ENCODE measurements at places on chromosomes 12 and 14.

GRCh38 chr12:71636704-71637115 lies 26.9 kb downstream of the ZFC3H1 start:
- peak; percentile 60 for DNase-seq

DNA sequence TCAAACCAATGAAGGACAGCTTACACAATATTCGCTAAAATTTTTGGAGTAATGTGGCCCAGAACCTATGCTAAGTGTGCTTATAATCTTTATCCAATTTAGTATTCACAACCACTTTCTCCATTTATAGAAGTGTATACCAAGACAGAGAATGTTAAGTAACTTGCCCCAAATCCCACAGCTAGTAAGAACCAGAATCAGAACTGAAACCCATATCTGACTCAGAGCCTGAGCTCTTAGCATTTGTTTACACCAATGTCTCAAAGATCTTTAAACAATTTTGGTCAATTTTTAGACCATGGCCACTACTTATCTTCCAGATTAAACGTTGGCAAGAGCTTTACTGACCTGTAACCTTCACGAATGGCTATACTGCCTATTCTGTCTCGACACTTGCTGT lies 53.0 kb downstream of the PAPLN start:
- DNase-seq = peak; percentile 85

DNA sequence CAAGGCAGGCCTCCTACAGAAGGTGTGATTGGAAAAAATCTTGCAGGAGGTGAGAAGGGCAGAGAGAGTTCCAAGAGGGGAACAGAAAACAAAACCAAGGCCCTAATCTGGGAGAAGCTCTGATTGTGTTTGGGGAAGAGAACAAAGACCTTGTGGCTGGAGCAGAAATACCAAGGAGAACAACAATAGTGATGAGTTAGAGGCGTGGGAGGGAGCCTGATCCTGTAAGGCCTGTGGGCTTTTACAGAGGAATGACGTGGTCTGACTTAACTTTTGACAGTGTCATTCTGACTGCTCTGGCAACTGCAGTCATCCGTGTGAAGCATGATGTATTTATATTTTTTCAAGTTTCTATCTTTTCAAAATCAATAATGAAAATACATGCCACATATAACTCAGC lies 200.6 kb downstream of the ANO4 start:
- DNase-seq = no peak

DNA sequence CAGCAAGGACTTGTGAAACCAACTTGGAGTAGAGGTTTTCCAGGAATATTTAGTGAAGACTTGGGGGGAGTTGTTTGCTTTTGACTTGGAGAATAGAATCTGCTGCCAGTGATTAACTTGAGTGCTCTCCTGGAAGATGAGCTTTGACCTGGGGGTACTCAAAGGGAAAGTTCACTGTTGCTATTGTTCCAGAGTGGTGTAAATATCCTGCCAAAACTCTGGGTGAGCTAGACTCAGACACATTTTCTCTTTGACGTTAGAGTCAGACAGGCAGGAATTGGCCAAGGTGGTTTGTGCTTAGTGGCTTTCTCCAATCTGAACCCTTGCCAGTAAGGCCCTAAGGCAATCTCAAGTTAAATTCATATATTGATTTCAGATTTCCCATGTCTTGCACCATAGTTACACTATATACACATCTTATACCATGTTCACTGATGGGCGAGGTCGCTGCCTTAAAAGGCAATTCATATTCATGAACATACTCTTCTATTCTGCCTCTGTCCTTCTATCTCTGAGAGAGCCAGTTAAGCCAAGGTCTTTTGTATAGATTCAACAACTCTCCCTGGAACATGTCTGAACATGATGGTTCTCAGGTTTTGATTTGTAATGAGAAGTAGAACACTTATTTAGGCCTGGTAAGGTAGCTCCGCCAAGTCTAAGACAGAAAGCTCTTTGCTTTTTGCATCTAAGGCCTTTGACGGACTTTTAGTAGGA lies 204.6 kb upstream of the SLC38A2 start:
- no peak for DNase-seq

DNA sequence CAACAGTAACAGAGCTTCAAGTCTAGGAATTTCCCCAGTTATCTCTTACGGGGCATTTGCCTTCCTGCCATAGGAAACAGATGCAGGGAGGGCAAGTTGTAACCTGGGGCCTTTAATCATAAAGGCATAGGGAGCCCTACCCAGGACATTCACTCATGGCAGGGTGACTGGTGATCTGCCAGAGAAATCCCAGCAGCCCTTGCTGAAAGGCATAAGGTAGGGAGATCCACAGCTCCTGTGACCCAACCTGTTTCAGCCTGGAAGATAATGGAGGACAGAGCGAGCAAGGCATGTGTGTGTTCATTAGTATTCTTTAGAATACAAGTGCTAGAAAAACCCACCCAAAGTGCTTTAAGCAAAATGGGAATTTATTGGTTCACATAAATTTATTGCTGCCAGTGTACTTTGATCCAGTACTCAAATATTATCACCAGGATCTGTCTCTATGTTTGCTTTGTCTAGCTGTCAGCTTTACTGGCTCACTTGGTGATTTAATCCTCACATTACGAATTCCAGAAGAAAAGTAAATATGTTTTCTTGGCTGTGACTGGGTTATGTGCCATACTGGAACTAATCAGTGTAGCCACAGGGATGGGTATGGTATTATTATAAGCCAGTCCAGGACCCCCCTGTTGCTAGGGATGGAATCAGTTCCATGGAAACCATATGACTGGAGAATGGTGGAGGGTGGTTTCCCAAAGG lies 21.1 kb upstream of the AKAP6 start:
- no peak for DNase-seq

- no peak for DNase-seq
Observed at GRCh38 chr12:124677552-124678356, 110.3 kb upstream of the NCOR2 start.

GRCh38 chr14:20811986-20812975 lies 9.6 kb upstream of the RNASE1 start:
- DNase-seq = no peak

Measured in activated CD4-positive, alpha-beta T cell treated with anti-CD3 and anti-CD28 coated beads, Interleukin-2, Interleukin-6, amounts not matched to agents 100 ng/mL and 50 ng/mL, durations not matched to agents 16 hours and 8 hours (primary cell).